ENCODE measurements at places on chromosomes 12 and 14.

- no peak for DNase-seq
These were observed 20.1 kb upstream of the KRT7 start for GRCh38 chr12:52212701-52213563.

DNA sequence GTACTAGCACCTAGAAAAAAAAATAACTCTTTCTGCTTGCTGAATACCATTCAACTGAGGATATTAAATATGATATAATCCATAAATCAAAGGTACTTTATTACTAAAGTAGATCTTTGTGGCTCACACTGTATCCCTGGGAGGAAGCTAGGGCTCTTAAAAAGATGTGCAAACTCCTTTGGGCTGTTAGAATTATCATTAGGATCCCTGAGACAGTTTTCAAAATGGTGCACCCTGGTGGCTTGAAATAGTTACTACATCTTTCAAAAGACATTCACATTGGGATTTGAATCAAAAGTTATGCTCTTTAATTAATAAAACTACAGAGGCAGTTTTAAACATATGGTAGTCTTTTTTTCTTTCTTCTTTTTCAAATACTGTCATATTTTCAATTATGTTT is 228.5 kb upstream of the G2E3 start:
- no peak for DNase-seq

GRCh38 chr12:60415351-60415750 is 819.5 kb downstream of the SLC16A7 start:
- DNase-seq, result no peak

GRCh38 chr14:103022002-103022684 is 35.2 kb downstream of the CDC42BPB start:
- no peak for DNase-seq

DNA sequence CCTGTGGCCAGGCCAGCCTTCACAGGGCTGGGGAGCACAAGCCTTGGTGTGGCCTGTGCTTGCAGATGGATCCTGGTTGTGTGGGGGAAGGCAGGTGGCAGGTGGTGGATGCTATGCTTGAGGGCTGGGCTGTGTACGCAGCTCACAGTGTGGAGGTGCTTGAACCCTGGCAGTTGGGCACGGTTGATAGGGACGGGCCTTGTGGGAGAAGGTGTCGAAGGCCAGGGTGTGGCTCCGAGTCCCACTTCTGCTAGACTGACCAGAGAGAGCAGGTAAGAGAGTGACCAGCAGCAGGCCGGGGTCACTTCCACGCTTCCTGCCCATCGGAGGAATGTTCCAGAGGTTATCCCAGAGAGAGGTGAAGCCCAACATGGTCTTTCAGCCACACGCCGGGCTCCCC is 85.5 kb downstream of the CACNA1C start:
- DNase-seq, result no peak

Data from mucosa of gallbladder (tissue), 1 donor.